ENCODE measurements at places on chromosomes 6 and 20. TPM values are rescaled to one million over a fixed set of nuclear protein-coding genes. Genes with fewer than 3 reads are reported as not detected.

Gene SLC22A2
- not detected for total RNA-seq

Gene EPPIN
- total RNA-seq, result not detected

Gene GLP1R
- not detected for total RNA-seq

Gene ANKEF1
- 11.6 TPM for total RNA-seq

Gene KHDC1
- 7.9 TPM for total RNA-seq

Gene SLC17A9
- not detected for total RNA-seq

Gene ULBP3
- total RNA-seq, result 23.2 TPM

Gene PPP1R14C
- total RNA-seq, result 3.0 TPM

Gene TTK
- 39.0 TPM for total RNA-seq

Gene TNFRSF6B
- total RNA-seq, result 41.6 TPM

Gene IRAK1BP1
- 3.4 TPM for total RNA-seq

Gene CPXM1
- not detected for total RNA-seq

Gene TMEM14B
- 93.8 TPM for total RNA-seq

Gene CST4
- total RNA-seq, result 0.98 TPM

Gene LPIN3
- total RNA-seq, result 24.1 TPM

Gene SLC17A3
- total RNA-seq, result not detected

Gene TBX18
- total RNA-seq, result not detected

Gene OR2B2
- not detected for total RNA-seq

Gene UNC5CL
- 0.58 TPM for total RNA-seq

Gene CRNKL1
- total RNA-seq, result 17.2 TPM

Gene HEBP2
- total RNA-seq, result 74.6 TPM

Gene ATP6V1G2
- 1.1 TPM for total RNA-seq

Gene GSTA2
- total RNA-seq, result not detected

Gene C2
- total RNA-seq, result 1.1 TPM

Gene RNF39
- total RNA-seq, result 4.2 TPM

Gene SCUBE3
- total RNA-seq, result 2.4 TPM

Gene SFTA2
- not detected for total RNA-seq

Gene NFATC2
- total RNA-seq, result 12.4 TPM

Gene SLC32A1
- total RNA-seq, result not detected
